H7 (cell line): ENCODE measurements at places on chromosomes 2 and 18.

GRCh38 chr2:198129609-198130008 lies 325.2 kb downstream of the PLCL1 start:
- DNase-seq: no peak

DNA sequence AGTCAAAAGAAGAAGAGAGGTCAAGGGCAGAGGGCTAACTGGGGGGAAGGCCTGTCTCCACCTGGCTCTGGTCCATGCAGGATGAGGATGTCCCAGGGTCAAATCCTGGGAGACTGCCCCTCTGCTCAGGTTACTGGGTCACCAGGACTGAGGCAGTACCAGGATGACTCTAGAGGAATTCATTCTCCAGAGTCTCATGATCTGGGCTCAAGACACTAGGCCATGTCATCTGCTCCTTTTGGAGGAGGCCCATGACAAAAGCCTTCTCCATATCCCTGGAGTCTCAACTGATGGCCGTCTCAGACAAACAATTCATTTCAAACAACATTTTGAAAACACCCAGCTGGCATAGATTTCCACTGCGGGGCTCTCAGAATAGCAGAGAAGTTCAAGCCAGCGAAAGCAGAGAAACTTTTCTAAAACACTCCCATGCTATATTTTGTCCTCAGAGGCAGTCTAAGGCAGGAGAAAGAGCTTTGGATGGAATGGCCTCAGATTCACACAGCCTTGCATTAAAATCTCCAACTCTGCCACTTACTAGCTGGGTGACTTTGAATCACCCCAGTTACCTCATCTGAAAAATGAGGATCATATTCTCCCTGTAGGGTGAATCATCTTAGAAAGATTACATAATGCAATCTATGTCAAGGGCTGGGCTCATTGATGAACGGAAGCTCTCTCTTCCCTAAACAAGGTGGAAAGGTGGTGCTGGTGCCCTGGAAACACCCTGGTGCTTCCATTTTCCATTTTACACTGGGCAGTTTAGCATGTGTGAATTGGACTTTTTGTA lies 48.8 kb upstream of the LCLAT1 start:
- DNase-seq: no peak

DNA sequence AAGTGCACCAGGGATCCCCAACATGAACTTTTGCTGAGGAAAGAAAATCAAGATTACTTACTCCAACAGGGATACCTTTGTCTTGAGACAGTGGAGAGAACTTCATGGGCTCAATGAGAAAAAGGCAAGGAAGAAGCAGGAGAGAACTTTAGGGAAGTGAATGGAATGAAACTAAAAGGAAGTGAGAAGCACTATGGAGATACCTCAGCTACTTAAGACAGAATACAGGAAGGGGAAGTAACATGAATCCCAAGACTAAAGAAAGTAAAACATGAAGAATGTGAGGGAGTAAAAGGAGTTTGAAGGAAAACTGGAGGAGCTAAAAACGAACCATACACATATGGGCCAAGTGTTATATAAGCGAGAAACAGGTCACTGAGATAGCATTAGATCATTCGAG lies 32.4 kb upstream of the ACTR3 start:
- no peak for DNase-seq

DNA sequence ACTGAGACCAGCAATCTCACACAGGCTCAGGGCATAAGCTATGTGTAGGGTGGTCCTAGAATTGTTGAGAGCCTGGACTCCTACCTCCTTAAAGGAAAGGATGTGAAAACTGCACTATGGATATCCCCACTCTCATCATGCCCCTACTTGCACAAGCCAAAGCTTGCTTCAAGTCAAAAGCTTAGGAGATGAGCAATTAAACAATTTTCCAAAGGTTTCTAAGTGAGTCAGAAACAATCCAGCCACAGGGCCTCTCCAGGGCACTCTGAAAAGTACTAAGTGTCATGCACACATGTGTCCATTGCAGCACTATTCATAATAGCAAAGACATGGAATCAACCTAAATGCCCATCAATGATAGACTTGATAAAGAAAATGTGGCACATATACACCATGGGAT lies 215.4 kb downstream of the AFF3 start:
- no peak for DNase-seq
